ENCODE measurements at places on chromosomes 2 and 18.

GRCh38 chr2:68303033-68303901 lies 16.5 kb downstream of the CNRIP1 start:
- no peak for DNase-seq

GRCh38 chr2:157744571-157745076 lies 116.0 kb upstream of the ACVR1C start:
- no peak for DNase-seq

- DNase-seq, result no peak
Measured at GRCh38 chr18:29034113-29034856, 857.4 kb upstream of the CDH2 start.

- peak; percentile 38 for DNase-seq
Measured at GRCh38 chr2:12320027-12320734, 396.6 kb upstream of the TRIB2 start.

- DNase-seq, result peak; percentile 10
Measured at GRCh38 chr2:200056105-200056504, 100.7 kb downstream of the MAIP1 start.

- peak; percentile 10 for DNase-seq
Measured at GRCh38 chr2:203786549-203787351, 80.3 kb downstream of the CD28 start.

DNA sequence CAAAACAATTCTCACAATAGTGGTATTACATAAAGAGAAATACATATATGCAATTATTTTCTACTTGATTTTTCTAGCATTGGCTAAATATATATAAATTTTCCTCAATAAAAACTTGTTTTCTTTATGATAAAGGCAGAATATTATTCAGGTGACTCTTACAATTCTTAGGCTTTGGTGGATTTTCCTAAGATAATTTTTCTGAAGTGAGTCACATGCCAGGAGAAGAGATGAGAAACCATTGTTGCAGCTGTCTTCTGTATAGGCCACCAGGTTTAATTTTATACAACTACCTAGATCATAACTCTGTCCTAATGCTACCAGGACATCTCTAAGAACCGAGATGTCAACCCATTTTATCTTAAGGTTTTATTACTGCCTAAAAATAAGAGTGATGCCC lies 552.4 kb upstream of the CDH2 start:
- no peak for DNase-seq

- DNase-seq, result peak; percentile 9
Measured at GRCh38 chr2:73006969-73007710, 64.4 kb downstream of the SFXN5 start.

- no peak for DNase-seq
Measured at GRCh38 chr2:70141902-70142589, 48.8 kb downstream of the C2orf42 start.

GRCh38 chr2:141508806-141509595 lies 621.8 kb downstream of the LRP1B start:
- DNase-seq, result no peak

- DNase-seq, result no peak
Measured at GRCh38 chr18:74541703-74542555, 7.6 kb downstream of the CNDP1 start.

- DNase-seq, result peak; percentile 22
Measured at GRCh38 chr2:212732860-212733259, 194.3 kb upstream of the ERBB4 start.

- DNase-seq, result no peak
Measured at GRCh38 chr18:7926526-7926925, 359.4 kb downstream of the PTPRM start.

DNA sequence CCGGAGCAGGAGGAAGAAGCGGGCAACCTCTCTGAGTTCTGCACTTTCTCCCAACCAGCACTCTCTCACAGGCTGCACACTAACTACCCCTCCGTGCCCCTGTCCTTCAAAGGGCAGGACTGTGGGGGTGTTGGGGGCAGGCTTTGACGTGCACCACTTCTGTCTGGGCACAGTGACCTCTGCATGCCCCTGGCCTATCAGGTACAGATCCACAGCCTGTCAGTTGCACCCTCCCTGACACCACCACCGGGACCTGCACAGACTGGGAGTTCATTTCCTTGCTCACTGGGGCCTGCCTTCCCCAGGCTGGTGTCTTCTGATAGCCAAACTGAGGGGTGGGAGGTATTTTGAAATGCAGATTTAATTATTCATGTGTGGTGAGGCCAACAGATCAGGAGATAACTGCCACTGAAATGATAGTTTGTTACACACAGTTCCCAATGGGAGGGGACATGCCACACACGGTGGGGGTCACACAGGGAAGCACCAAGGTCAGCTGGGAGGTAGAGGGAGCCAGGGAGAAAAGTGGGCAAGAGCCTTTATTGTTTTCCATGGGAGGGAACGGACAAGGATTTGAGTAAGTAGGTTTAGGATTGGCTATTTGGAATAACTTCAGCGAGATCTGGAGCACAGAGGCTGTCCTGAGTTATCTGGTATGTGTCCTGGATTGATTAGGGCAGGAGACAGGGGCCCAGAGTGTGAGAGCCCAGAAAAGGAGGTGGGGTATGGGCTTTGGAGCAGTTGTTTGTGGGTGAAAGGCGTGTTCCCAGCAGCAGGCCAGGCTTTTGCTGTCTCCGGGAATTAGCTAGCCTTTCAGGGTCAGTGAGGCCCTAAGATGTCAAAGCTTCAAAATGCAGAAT lies 251.6 kb downstream of the AFF3 start:
- peak; percentile 20 for DNase-seq

DNA sequence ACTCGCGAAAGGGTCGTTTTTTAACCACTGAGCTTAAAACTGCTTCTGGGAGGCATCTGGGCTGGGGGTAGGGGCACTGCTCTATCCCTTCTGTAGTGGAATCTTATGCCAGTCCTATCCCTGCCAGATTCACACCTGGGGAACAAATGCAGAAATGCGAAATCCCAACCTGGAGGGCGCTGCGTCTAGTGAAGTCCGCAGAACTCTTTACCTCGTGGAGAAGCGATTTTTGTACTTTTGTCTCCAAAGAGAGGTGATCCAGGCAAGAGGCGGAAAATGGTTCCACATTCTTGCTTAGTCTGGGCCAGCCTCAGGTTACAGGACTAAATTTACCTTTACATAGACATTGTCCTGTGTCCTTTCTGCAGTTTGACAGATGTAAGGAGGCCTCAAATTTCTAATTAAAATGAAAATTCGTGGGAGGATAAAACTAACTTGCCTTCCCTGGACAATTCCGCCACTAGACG lies 10.4 kb downstream of the TBR1 start:
- no peak for DNase-seq

DNA sequence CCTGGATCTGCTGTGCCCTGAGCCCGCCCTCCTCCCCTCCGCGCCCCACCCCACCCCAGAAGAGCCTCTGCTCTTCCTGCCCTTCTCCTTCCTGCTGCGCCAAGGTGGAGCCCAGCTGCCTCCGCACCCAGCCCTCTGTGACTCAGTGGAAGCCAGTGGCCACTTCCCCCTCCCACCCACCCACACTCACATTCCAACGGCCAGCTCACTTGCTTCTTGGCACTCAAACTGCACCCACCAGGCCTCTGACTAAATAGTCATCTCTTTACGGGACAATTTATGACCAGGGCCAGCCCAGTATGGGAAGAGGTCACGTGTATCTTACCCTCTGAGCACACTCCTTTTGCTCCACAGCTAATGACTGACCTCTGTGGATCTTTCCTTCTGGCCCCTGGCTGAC lies 150.4 kb upstream of the SLC1A4 start:
- DNase-seq, result no peak

DNA sequence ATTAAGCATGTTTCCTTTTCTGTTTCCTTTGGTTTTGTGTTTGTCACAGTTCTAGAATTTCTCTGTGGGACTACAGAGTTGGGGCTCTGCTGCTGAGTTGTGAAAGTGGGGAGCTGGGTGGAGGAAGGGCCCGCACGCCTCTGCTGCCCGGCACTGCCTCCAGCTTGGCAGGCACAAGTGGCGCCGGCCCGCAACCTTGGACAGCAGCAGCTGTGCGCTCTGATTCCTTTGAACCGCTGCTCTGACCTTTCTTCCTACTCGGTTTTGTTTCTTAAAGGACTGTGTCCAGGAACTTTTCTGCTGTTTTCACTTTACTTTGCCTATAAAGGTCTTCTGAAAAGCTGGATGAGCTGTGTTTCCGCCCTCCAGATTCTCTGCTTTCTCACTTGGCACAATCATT lies 137.6 kb upstream of the ALPP start:
- no peak for DNase-seq

GRCh38 chr18:79275461-79275860 lies 120.3 kb upstream of the NFATC1 start:
- no peak for DNase-seq

- no peak for DNase-seq
Measured at GRCh38 chr2:55025082-55025481, 25.2 kb downstream of the RTN4 start.

- DNase-seq, result peak; percentile 4
Measured at GRCh38 chr2:59462422-59463197, 1090.8 kb downstream of the BCL11A start.

DNA sequence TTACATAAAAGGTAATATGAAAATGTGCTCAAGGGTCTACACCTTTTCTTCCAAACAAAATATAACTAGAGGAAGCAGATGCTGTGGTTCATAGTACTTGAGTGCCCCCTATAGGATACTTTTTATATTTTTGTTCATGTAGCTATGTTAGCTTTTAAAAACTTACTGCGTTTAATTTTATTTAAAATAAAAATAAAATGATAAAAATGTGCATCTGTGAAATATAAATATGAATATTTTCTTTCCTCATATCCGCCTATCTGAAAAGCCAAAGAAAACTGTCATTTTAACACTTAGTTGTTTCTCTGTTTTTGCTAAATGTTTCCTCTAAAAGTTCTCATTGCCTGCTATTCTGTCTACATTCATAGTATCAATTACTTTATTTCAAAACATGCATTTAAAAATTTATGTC lies 9.6 kb upstream of the LRP1B start:
- peak; percentile 65 for DNase-seq

DNA sequence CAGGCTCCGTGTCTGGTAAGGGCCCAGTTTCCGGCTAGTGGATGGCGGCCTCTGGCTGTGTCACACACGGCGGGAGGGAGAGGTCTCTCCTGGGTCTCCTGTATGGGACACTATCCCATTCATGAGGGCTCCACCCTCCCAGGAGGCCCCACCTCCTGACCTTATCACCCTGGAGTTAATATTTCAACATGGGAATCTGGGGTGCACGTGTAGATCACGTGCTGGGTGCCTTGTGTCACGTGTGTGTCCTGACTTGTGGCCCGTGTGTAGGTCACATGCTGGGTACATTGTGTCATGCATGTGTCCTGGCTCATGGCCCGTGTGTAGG lies 9.9 kb downstream of the NEU4 start:
- no peak for DNase-seq

DNA sequence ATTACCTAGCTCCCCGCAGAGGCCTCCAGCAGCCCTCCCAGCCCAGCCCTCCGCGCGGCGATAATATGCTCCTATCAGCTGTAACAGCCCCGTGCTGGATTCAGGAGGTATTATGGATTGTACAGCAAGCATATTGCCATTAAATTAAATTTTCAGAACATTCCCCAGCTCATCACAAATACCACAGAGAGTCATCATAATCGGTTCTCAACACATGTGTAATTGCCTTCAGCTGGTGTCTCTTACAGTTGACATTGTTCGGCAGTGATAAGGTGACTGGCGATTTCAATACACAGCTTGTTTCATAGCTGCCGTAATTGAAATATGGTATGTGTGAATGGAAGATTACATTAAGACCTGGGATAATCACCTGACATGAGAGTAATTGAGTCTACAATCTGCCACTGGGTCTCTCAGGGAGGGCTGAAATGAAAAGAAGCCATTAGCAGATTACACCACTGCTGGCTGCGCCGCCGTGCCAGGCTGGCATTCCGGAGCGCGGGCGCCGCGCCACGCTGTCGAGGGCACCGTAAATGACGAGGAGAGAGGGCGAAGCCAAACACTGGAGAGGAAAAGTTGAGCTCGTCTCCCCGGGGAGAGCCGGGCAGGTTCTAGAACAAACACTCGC lies 549.4 kb upstream of the SALL3 start:
- DNase-seq, result no peak

DNA sequence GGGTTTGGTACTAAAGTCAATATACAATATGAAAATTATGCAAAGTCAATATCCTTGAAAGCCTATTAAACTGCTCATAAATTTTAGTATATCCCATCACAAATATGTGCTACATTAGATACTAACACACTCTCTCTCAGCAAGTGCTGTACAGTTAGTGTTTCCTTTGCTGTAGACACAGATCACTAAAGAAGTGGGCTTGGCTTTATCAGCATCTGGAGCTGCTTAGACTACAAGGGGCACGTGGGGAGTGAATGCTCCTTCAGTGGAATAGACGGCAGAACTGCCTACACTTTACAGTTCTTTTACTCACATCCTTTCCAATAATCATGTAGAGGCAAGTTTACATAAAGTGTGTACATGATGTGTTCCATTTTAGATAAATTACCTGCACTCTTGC lies 26.0 kb upstream of the EFEMP1 start:
- DNase-seq, result no peak

DNA sequence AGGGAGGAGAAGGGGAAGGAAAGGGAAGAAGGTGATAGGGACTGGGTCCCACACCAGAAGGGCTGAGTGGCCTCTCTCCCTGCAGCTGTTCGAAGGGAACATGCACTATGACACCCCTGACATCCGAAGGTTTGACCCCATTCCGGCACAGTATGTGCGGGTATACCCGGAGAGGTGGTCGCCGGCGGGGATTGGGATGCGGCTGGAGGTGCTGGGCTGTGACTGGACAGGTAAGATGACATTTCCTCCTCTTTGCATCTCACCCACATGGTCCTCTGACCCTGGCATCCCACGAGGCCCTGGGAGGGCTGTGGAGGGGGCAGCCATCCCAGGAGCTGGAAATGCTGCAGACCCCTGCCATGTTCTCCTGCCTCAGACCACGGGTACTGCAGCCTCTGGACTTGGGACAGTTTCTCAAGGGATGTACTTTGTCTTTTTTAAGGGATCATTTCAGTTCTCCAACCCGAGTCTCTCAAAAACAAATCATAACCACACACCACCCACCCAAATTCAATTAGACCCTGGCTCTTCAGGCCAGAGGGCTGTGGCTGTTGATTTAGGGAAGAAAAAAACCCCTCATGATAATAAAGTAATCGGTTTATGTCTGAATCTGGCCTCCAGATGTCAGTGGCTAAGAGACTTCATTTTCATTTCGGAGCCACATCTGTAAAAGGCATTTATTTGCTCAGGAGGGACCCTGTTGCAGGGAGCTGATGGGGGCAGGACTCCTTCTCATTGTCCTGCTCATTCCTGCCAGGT lies 63.5 kb downstream of the NRP2 start:
- no peak for DNase-seq

- DNase-seq, result no peak
Measured at GRCh38 chr18:5239447-5239846, 42.4 kb upstream of the AKAIN1 start.

DNA sequence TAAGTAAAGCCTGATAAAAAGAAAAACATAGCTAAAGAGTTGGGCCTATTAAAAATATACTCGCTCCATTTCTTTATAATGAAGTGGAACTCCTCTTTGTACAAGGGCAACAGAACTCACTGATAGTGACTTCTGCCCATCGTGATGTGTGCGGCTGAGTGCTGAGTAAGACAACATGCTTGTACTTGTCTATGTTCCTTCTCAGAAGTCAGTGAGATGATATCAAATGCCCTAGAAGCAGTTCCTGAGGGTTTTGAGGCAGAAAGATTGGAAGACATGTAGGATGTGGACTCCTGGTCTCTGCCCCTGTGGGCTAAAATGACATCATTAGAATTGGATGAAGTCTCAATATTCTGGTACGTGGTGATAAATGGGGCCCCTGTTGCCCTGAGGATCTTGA lies 73.8 kb downstream of the USP40 start:
- DNase-seq, result no peak

All from hematopoietic multipotent progenitor cell treated with erythropoietin and hydrocortisone succinate and interleukin-3 and kit ligand, for 4 days (in vitro differentiated cells).